Stimulated activated CD8-positive, alpha-beta memory T cell treated with anti-CD3 and anti-CD28 coated beads, Interleukin-2, amount 100 ng/mL, for 1 hour (primary cell): ENCODE measurements at places on chromosomes 1 and 21.

GRCh38 chr1:181676269-181676668, 193.0 kb downstream of the CACNA1E start:
- DNase-seq, result no peak

- no peak for DNase-seq
Measured at GRCh38 chr1:65193129-65193695, 45.2 kb downstream of the AK4 start.

DNA sequence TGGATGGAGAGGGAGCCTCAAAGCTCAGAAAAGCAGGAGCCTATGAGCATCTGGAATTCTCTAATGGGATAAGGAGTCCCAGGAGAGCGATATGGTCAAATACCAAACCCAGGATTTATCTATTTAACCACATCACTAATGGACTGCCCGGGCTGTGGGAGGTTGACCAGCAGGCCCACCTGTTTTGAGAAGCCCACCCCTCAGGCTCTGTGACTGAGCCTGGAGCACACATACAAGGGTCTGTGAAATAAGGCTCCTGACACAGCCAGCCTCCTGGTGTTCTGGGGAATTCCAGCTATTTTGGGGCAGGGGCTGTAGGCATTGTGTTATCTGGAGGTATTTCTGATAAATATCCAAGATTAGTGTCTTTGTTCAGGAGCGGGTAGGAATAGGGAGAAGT, 132.0 kb upstream of the C1orf21 start:
- DNase-seq, result no peak

GRCh38 chr1:218413179-218413578, 68.0 kb downstream of the TGFB2 start:
- no peak for DNase-seq

GRCh38 chr1:214739621-214740238, 136.7 kb downstream of the CENPF start:
- no peak for DNase-seq

DNA sequence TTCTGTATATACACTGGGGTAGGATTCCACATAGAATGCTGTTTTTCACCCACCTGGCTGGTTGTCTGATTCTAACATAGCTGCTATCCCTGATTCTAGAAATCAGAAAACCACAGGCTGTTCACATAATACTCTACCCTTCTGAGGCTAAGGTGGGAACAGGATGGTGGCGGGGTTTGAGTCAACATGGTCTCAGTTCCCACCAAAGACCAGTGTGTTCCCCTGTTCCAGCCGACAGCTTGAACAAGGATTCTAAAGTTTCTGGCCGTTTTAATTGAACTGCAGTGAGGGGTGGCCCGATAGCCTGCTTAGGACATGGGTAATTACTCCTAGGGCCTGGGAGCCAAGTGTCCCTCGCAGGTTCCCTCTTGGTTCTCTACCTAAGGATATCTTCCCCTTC, 38.4 kb downstream of the PEX14 start:
- no peak for DNase-seq

- DNase-seq, result no peak
Measured at GRCh38 chr1:31643976-31644559, 608 bp downstream of the PEF1 start.

DNA sequence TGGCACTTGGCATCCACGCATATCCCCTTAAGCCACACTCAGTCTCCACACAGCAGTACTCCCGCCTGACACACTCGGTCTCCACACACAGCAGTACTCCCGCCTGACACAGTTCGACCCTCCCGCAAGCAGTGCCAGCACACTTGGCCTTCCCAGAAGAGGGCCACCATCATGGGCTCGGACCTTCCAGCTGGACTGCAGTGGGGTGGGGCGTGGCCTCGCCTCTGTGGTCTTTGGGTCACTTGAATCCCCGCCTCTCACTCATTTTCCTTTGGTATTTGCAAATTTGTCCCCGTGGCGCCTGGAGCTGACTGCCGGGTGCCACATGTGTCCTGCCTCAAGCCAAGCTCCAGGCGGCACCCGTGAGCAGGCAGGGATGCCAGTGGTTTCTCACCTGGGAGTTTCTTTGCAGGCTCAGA, 63.7 kb downstream of the FAAP20 start:
- no peak for DNase-seq

DNA sequence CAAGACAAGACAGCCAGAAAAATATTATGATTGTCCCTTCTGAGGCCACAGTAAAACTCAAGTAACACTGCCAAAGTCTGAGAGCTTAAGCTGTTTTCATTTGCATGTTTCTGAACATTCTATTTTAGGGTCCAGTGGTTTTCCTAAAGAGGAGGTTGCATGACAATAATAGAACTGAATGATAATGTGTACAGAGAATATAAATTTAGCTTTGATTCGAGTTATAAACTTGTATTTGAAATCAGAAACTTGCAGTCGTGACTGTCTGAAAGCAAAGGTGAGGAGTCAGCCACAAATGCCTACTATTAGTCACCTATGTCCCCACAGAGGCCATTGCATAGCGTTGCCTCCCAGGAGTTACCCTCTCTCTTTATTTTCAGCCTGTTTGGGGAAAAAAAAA, 363.1 kb upstream of the ADGRL2 start:
- no peak for DNase-seq

- no peak for DNase-seq
Measured at GRCh38 chr1:32724678-32725614, 22.4 kb upstream of the SYNC start.

GRCh38 chr1:160124705-160125478, 9.3 kb downstream of the ATP1A2 start:
- DNase-seq, result no peak

GRCh38 chr1:23867542-23867894, 572 bp downstream of the FUCA1 start:
- no peak for DNase-seq

DNA sequence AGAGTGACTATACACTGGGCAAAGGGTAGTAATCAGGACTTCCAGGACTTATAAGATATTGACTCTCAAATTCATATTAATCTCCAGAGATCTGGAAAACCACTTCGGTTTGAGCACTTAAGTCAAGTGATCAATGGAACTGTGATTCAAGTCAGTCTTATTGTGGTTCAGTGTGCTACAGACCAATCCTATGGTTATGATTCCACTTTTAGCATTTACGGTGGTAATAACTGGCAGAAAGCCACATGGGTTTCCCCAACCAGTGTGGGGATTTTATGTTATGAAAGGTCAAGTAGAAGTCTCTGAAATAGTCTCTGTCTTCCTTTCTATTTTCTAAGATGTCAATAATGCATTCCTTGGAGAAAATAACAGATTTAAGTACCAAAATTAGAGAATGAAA, 151.3 kb upstream of the NEGR1 start:
- no peak for DNase-seq

DNA sequence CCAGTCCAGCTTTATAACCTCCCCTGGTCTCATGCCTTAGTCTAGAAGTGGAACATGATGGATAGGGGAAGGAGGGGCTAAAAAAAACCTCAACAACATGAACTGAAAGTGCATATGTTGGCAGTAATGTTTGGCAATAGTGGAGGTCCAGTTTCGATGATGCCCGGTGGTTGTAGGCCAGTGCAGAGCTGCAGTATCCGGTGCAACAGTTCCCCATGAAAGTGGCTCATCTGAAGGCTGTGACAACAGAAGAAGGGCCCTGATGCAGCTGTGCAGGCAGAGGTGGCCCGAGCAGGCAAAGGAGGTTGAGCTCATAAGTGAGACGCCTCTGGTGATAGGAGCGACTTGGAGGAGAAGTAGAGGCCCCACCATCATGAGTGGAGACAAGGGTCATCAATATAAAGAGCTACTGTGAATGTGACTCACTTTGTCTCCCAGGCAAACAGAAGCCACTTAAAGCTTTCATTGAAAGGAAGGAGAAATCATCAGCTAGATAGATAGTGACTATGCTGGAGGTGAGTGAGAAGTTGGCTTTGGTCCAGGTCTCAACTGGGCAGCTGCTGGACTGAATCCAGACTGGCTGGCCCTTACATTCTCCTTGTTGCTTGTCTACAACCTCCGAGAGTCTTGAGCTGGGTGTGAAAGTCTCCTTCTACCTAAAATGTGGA, 10.2 kb upstream of the CREG1 start:
- no peak for DNase-seq

DNA sequence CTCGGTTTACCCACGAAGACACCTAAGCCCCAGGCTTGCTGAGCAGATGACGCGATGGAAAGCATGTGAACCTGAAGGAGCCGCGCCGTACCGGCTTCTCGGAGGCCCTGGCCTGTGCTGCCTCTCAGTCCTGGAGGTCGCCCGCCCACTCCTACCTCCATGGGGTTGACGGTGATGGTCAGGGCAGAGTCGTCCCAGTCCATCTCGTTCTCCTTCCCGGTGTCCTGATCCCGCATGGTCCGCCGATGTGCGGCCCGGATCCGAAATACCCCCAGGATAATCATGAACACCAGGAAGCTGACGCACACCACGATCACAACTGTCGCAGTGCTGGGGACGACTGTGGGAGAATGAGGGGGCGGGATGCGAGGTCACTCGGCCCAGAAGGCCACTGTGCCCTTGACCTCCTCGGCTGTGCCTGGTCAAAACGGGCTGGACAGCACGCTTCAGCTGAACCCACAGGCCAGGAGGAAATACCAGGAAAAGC, 79.6 kb downstream of the PIK3CD start:
- DNase-seq, result no peak

DNA sequence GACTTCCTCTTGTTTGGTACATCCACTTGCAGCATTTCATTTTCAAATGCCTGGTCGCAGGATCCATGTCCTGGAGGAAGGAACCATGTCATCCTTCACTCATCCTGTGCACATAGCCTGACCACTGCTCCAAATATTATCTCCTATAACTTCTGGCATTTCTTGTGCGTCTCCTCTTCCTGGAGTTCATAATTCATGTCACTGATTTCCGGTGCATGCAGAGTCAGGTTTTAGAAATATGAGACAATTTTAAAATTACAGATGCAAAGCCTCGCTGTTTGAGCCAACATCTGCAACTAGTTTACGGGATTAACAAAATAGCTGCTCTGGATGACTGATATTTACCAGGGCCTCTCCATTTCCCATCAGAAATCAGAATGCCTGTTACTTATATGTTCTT, 268.1 kb downstream of the DNM3 start:
- no peak for DNase-seq

DNA sequence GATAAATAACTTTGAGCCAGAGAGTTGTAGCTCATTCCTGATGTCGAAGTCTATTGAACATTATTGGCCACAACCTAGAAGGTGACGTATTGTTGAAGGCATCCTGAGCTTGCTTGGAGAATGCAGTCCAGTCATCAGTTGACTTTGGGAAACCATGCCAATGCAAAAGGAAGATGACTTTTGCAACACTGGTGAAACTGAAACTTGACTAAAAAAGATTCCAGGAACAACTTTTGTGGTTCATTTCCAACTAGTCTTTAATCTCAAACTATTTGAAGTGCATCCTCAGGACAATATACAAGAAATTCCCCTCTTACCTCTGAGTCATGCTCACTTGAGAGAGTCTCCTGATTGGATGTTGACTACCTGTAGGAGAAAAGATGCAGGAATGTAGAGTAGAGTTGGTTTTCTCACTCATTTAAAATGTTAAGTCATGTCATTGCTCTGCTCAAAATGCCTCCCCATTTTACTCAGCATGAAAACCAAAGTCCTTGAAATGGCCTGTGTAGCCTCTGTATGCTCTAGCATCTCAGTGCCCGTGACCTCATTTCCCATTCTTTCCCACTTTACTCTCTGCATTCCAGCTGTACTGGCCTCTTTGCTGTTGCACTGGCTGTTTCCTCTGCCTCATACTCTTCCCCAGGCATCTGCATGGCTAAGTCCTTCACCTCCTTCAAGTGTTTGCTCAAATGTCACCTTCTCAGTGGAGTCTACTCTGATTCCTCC, 24.4 kb upstream of the LEPR start:
- no peak for DNase-seq

GRCh38 chr1:21647431-21648351, 21.5 kb downstream of the RAP1GAP start:
- DNase-seq, result no peak

GRCh38 chr1:101237229-101237837, 514 bp downstream of the S1PR1 start:
- no peak for DNase-seq

- DNase-seq, result no peak
Measured at GRCh38 chr1:197286634-197287033, 18.6 kb downstream of the CRB1 start.

DNA sequence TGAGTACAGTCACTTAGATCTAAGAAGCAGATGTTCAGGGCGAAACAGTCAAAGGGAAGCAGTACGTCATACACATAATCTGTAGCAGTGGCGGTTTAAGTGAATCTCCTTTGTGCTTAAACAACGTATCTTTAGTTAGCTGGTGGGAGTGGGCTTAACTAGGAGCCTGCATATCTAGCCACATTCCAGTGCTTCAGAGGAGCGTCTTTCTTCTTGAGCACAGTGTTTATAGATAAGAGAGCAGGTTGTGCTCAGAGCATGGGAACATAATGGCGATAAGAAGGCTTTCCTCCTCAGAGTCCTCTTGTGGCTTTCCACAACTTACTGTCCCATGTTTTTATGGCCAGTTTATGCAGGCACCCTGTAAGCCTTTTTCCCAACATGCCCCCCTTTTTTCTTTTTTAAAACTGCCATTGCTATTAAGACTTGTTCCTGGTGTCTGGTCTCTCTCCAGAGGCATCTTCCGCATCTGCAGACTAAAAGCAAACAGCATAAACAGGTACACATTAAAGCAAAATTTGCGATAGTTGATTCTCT, 3.2 kb downstream of the DAP3 start:
- DNase-seq, result no peak

DNA sequence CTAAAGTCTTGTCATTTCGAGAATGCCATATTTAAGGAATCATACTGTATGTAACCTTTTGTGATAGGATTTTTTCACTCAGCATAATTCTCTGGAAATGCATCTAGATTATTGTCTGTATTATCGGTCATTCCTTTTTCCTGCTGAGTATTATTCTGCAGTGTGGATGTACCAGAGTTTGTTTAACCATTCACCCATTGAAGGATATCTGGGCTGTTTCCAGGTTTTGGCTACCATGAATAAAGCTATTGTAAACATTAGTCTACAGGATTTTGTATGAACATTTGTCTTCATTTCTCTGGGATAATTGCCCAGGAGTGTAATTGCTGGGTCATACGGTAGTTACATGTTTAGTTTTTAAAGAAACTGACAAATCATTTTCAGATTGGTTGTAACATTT, 61.8 kb downstream of the ATP1A1 start:
- no peak for DNase-seq

DNA sequence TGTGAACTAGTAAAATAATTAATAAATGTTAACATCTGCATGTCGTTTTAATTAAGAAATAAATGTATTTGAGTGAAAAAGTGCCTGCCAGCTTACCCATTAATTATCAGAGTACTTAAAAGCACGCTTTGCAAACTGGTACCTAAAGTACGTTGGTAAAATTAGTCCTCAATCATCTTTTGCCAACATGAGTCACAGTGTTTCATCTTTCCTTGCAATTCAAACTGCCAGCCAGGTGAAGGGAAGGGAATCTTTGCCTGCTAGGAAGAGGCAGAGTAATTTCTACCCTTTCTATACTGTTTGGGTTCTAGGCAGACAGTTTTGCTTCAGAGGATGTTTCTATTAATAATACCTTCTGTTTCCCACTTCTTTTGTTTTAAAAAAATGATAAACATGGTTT, 57.2 kb upstream of the CNIH3 start:
- no peak for DNase-seq

GRCh38 chr1:150056407-150056806, 11.2 kb upstream of the VPS45 start:
- no peak for DNase-seq

- DNase-seq, result no peak
Measured at GRCh38 chr21:37220433-37220980, 46.6 kb downstream of the VPS26C start.
